ENCODE measurements at places on chromosomes 13 and 19. TPM values are rescaled to one million over a fixed set of nuclear protein-coding genes. Genes with fewer than 3 reads are reported as not detected.

DGKH gene
- 3.3 TPM for total RNA-seq

MISP gene
- total RNA-seq, result under 0.01 TPM

CEBPA gene
- not detected for total RNA-seq

C13orf42 gene
- total RNA-seq, result not detected

RFC3 gene
- total RNA-seq, result 23.2 TPM

CYP4F2 gene
- total RNA-seq, result not detected

EFNB2 gene
- total RNA-seq, result 28.4 TPM

HNRNPUL1 gene
- 136 TPM for total RNA-seq

UNC13A gene
- not detected for total RNA-seq

KL gene
- not detected for total RNA-seq

CATSPERD gene
- not detected for total RNA-seq

PSG11 gene
- total RNA-seq, result not detected

ZNF737 gene
- total RNA-seq, result 5.0 TPM

ZNF492 gene
- total RNA-seq, result 1.0 TPM

FAM124A gene
- total RNA-seq, result 0.15 TPM

SLC25A41 gene
- not detected for total RNA-seq

C19orf67 gene
- not detected for total RNA-seq

RFPL4A gene
- total RNA-seq, result not detected

OR10H1 gene
- total RNA-seq, result not detected

MPND gene
- 4.8 TPM for total RNA-seq

MUC16 gene
- total RNA-seq, result not detected

SIGLEC9 gene
- not detected for total RNA-seq

ZNF730 gene
- total RNA-seq, result 7.1 TPM

STOML3 gene
- total RNA-seq, result not detected

TUBA3C gene
- total RNA-seq, result not detected

MBD3L3 gene
- total RNA-seq, result not detected

TBXA2R gene
- total RNA-seq, result 3.4 TPM

PNMA8A gene
- total RNA-seq, result 3.7 TPM

CACNG8 gene
- under 0.01 TPM for total RNA-seq

CCDC9 gene
- 15.3 TPM for total RNA-seq

MAP4K1 gene
- under 0.01 TPM for total RNA-seq

SLC17A7 gene
- total RNA-seq, result not detected

SOX1 gene
- not detected for total RNA-seq

BICRA gene
- total RNA-seq, result 4.4 TPM

ZNF264 gene
- 8.3 TPM for total RNA-seq

RUBCNL gene
- 0.30 TPM for total RNA-seq

CDC37 gene
- total RNA-seq, result 195 TPM

GADD45B gene
- 55.6 TPM for total RNA-seq

U2AF1L4 gene
- 15.8 TPM for total RNA-seq

ZNF175 gene
- 1.6 TPM for total RNA-seq

ZNF610 gene
- 1.8 TPM for total RNA-seq

Measured in bronchus fibroblast of lung (primary cell).